K562 (cell line): ENCODE measurements at places on chromosomes 1 and 21.

DNA sequence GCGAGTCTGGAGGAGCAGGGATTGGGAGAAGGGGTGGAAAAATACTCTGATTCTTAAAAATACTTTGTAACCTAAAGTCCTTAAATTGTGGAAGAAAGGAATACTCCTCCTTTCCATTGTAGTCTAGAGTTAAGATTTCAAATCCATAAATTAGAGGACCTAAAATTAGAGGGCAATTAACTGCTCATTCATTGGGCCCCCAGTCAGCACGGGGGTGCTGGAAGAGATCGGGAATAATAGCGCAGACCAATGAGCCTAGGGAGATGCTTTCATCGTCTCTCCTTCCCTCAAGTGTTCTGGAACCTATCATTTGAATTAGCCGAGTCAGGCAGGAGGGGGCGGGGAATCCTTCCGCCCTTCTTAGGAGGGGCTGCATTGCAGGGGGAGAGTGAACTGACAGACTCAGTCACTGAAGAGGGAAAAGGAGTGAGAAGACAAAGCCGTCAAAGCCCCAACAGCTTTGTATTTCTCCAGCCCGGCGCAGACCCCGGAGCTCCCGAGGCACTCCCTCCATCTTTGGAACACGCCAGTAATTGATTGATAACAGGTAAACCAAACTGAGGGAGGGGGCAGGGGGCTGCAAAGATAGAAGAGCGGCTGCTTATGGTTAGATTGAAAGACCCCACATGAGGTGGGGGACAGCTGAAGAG is at the start of gene MLLT11:
Gene MLLT11 (plus strand): TSS at position 391 of the 650 bp plus-strand sequence. CDS start 6,828 bp downstream, outside the sequence.
- DNase-seq = peak; percentile 93

DNA sequence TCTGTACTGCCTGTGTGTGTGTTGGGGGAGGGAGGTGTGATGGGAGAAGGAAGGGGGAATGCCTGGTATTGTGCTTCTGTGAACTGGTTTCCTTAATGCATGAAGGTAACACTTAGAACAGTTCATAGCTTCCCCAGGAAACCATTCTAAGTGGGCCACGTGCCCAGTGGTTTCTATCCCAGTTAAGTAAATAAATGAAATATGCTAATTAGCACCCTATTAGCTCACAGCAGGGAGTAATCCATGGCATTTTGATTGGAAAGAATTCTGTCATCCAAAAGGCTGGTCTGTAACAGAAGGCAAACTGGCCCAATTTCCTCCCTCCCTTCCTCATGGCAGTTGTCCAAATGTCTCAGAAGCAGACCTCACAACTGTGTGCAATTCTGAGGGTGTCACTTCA is 199.3 kb downstream of the TTLL7 start:
- DNase-seq = no peak

DNA sequence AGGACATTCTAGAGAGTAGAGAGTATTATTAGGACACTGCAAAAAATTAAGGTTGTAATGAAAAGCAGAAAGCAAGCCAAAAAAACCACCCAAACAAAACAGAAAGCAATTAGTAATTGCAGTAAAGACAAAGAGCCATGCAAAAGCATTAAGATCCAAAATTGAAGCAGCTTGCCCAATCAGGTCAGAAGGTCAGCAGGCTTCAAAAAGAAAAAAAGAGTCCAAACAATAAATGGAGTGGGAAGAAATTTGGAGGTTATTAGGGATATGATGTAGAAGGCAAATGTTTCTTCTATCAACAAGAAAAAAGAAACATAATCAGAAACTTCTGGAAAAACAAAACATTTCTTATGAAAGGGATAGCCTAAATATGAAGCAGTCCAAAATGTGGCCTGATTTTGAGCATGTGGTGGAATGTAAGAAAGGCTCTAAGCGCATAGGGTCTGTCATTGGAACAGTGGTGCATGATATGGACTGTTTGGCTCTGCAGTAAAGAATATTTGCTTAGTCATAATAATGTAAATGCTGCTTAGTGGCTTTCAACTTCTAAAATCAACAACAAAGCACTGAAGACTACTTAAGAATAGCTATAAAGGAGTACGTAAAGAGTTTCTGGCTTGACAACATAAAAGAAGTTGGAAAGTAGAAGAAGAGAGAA is 4.8 kb downstream of the STUM start:
- no peak for DNase-seq

DNA sequence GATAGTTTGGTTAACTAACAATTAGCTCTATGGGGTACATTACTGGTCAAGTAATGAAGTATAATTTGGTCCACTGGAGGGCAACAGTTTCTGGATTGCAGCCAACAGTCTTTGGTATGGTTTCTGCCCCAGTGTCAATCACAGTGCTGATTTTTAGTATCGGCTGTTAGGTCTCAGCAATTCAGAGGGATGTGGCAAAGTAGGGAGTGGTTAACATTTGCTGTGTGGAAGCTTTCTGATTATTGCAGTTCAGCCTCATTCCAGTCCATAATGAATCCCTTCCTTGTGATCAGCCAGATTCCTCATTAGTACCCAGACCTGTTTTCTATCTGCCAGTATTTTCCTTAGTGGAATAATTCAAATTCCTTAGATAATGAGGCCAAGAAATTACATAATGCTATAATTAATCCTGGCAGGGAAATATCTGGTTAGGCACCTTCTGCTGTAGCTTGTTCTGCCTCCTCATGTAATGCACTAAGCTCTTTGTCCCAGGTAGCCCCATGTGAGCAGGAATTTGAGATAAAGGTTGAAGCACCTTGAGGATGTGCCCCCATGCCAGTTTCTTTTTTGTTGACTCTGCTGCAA is 14.0 kb downstream of the F3 start:
- peak; percentile 13 for DNase-seq

- DNase-seq = peak; percentile 60
Measured at GRCh38 chr1:183633676-183634343, 1.8 kb downstream of the ARPC5 start.
